C1 segment of cervical spinal cord (tissue), 14 donors: ENCODE measurements at places on chromosomes 13 and 19.

DNA sequence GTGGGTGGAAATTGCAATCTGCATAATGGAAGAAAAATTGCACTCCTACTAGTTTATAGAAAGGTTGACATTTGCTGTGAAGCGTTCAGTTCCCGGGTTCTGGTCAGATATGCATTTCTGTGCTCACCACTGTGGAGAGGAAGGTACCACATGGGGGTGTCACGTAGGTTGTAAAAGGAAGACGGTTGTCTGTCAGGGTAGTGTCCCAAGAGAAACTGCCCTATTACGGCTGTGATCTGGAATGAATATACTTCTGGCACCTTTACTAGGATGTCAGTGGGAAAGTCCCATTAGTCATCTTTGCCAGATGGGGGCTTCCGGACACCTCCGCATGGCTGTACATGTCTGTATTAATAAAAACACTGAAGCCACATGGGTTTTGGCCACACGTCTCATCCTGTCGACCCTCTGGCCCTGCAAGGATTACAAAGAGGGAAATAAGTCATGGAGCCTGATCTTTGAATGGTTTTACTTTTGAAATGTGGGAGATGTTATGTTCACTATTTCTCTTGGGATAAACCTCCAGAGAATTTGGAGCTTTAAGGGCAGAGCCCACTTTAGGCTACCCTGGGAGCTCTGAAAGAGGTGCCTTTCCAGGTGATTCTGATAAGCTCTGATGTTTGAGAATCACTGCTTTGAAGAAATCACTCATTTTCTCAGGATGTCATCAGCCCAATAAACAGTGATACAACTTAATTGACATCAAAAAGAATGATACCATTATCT is 133.9 kb downstream of the AKAP11 start:
- no peak for DNase-seq

- DNase-seq, result no peak
Measured at GRCh38 chr19:31154021-31154420, 195.2 kb downstream of the TSHZ3 start.

GRCh38 chr13:75511051-75511625 is 26.5 kb downstream of the COMMD6 start:
- DNase-seq, result no peak

- peak; percentile 73 for DNase-seq
Measured at GRCh38 chr19:48836089-48837017, at the start of gene HSD17B14. Gene HSD17B14 (minus strand): TSS chr19:48836491. CDS start chr19:48836411, 80 bp downstream.

GRCh38 chr13:51825165-51825592 is 19.8 kb downstream of the TMEM272 start:
- no peak for DNase-seq
